ENCODE measurements at places on chromosomes 6 and 20. TPM values are rescaled to one million over a fixed set of nuclear protein-coding genes. Genes with fewer than 3 reads are reported as not detected.

The ECT2L gene
- under 0.01 TPM for total RNA-seq

The ADGRB3 gene
- 3.1 TPM for total RNA-seq

The FRMD1 gene
- total RNA-seq = not detected

The HSPA1L gene
- 5.2 TPM for total RNA-seq

The LY6G5C gene
- not detected for total RNA-seq

The MAP1LC3A gene
- 11.0 TPM for total RNA-seq

The RCAN2 gene
- total RNA-seq = 1.6 TPM

The PRRT1 gene
- not detected for total RNA-seq

The RBM12 gene
- 38.6 TPM for total RNA-seq

The LGSN gene
- not detected for total RNA-seq

The CCHCR1 gene
- 9.9 TPM for total RNA-seq

The PKIB gene
- not detected for total RNA-seq

The BCAS1 gene
- total RNA-seq = 2.1 TPM

The CCN6 gene
- not detected for total RNA-seq

All from skeletal muscle tissue (tissue), 5 donors.